ENCODE measurements at places on chromosomes 2 and 18.
A peak's percentile ranks its signal among the peaks of the same experiment; 100 is the strongest.

- H3K4me3 ChIP-seq, result no peak overlapping the region
- H3K36me3 ChIP-seq, result peaks cover 12% of the 10 kb centered on the region
- H3K27ac ChIP-seq, result no peak overlapping the region
- ATAC-seq, result no peak
These were observed 110.8 kb downstream of the ZNF516 start for GRCh38 chr18:76384114-76384790.

DNA sequence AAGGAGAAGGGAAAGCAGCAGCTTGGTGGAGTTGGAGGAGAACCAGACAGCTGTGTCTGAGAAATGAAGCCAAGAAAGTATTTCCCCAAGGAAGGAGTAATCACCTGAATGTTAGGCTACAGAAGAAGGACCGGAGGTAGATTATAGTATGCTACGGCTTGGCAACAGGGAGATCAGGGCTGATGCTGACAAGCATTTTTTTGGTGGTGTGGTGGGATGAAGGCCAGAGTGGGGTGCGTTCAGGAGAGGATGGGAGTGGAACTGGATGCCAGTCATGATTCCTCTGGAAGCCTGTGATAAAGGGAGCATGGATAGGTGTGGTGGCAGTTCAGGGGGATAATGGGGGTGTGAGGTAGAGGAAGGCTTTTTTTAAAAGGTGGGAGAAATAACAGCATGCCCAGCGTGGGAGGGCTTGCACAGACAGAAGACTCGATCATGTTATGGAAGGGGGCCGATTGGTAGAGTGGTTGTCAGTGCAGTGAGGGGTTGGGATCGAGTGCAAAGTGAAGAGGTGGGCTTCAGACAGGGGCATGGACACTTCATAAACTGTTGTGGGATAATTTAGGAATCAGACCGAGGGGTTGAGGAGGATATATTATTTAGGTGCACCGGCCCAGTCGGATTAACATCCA, 5.6 kb downstream of the CEP192 start:
- no peaks in the 10 kb centered on the region for H3K27me3 ChIP-seq
- H3K4me3 ChIP-seq, result no peak overlapping the region
- ATAC-seq, result no peak
- peaks cover 16% of the 10 kb centered on the region for H3K36me3 ChIP-seq
- peaks cover 7% of the 10 kb centered on the region for H3K4me1 ChIP-seq

DNA sequence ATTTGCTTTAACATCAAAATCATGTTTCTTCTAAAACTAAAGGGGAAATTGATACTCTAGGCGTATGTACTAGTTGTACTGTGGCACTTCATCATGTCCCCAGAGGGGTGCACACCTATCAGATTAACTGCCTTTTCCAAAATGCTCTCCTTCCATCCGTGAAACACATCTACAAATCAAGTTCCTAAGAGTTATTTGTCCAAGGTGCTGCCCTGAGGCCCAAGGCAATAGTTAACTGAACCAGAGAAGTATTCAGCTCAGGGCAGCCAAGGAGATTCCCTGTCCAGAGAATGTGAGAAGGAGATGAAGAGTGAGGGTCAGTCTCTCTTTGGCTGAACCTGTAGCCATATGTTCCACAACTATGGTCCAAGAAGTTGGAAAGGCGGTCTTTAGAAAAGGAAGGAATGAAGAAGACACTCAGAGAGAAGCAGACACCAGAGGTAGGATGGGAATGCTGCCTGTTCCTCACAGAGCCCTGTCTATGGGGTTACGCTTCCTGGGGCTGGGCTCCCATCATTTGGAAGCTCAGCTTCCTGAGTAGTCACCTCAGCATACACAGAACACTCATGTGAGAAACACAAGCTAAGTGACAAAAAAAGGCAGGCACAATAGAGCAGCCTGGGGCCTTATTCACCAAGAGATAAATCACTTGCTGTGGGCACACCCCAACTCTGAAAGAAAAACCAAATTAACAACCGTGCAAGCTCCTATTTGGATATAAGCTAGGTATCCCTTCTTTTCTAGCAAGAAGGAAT, 55.6 kb downstream of the ANKRD44 start:
- no peaks in the 10 kb centered on the region for H3K27me3 ChIP-seq
- no peak for ATAC-seq
- H3K36me3 ChIP-seq, result no peaks in the 10 kb centered on the region
- H3K4me3 ChIP-seq, result no peak overlapping the region
- peaks cover 4% of the 10 kb centered on the region for H3K4me1 ChIP-seq
- H3K27ac ChIP-seq, result peak overlapping the region; percentile 73

DNA sequence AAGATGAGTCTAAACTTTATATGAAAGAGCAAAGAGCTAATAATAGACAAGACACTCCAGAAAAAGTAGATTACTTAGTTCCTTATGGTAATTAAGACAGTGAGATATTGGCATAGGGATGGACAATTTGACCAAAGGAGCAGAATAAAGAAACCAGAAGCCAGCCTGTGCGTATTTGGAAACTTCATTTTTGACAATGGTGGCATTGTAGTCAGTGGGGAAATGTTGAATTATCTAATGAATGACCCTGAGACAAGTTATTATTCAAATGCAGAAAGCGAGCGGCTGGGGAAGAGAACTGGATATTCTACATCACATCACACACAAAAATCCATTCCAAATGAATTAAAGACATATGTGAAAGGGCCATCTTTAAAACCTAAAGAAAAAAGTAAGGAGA, 144.3 kb downstream of the DTNB start:
- no peaks in the 10 kb centered on the region for H3K4me1 ChIP-seq
- no peak for ATAC-seq
- no peak overlapping the region for H3K27ac ChIP-seq
- no peaks in the 10 kb centered on the region for H3K27me3 ChIP-seq

- H3K27ac ChIP-seq, result no peak overlapping the region
- peak; percentile 16 for ATAC-seq
- no peaks in the 10 kb centered on the region for H3K36me3 ChIP-seq
- H3K27me3 ChIP-seq, result peaks cover 4% of the 10 kb centered on the region
- no peak overlapping the region for H3K4me3 ChIP-seq
These were observed 82.4 kb downstream of the DDX1 start for GRCh38 chr2:15673919-15674636.

GRCh38 chr2:45908316-45909170, 257.1 kb downstream of the PRKCE start:
- H3K36me3 ChIP-seq, result no peaks in the 10 kb centered on the region
- H3K27me3 ChIP-seq, result no peaks in the 10 kb centered on the region
- H3K4me3 ChIP-seq, result no peak overlapping the region
- ATAC-seq, result no peak

DNA sequence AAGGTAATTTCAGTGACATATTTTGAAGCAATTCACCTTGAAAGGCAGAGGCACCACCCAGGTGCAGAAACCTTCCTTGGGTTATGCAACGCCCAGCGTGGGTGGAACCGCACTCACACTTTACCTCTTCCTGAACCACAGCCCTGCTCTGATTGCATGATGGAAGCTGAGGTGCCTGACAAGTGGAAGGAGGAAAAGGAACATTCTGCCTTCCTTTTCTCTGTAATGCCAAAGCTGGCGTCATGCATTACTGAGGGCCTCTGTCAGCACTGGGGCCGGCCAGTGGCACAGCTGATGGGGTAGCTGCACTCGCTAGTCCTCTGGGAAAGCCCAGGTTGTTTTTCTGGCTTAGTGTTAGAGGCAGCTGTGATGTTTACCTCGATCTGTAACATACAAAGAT, 266.5 kb downstream of the NEDD4L start:
- H3K36me3 ChIP-seq, result no peaks in the 10 kb centered on the region
- H3K4me3 ChIP-seq, result no peak overlapping the region
- no peaks in the 10 kb centered on the region for H3K27me3 ChIP-seq

GRCh38 chr18:68983126-68983525, 185.2 kb downstream of the CCDC102B start:
- no peaks in the 10 kb centered on the region for H3K36me3 ChIP-seq
- no peak for ATAC-seq
- H3K4me3 ChIP-seq, result no peak overlapping the region
- no peaks in the 10 kb centered on the region for H3K27me3 ChIP-seq

GRCh38 chr2:9401646-9402371, 21.5 kb downstream of the ITGB1BP1 start:
- H3K36me3 ChIP-seq, result no peaks in the 10 kb centered on the region
- no peak overlapping the region for H3K4me3 ChIP-seq
- H3K27me3 ChIP-seq, result no peaks in the 10 kb centered on the region
- peaks cover 14% of the 10 kb centered on the region for H3K4me1 ChIP-seq
- no peak for ATAC-seq
- H3K27ac ChIP-seq, result no peak overlapping the region
